ENCODE measurements at places on chromosomes 5 and 9. TPM values are rescaled to one million over a fixed set of nuclear protein-coding genes. Genes with fewer than 3 reads are reported as not detected.
A peak's percentile ranks its signal among the peaks of the same experiment; 100 is the strongest.

DNA sequence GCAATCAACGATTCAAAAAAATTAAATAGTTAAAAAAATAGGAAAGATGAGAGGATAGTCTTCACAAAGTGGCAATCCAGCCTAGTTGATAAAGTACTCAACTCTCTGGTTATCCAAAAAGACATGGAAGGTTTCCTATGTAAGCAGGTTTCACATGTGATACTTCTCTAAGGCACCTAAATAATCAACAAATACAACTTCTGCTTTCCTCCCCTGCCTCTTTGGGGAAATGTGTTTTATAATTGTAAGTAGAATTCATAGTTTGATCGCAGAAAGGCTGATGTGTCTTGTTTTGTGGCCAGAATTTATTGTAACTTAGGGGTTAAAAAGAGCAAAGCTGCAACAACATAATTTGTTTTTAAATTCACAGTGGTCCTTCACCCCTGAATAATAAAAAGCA lies 855.5 kb upstream of the DMAC1 start:
- no peak for DNase-seq

- DNase-seq: no peak
Observed at GRCh38 chr9:72353455-72354116, 11.4 kb downstream of the ZFAND5 start.

The ZNF366 gene
- total RNA-seq: 0.35 TPM

DNA sequence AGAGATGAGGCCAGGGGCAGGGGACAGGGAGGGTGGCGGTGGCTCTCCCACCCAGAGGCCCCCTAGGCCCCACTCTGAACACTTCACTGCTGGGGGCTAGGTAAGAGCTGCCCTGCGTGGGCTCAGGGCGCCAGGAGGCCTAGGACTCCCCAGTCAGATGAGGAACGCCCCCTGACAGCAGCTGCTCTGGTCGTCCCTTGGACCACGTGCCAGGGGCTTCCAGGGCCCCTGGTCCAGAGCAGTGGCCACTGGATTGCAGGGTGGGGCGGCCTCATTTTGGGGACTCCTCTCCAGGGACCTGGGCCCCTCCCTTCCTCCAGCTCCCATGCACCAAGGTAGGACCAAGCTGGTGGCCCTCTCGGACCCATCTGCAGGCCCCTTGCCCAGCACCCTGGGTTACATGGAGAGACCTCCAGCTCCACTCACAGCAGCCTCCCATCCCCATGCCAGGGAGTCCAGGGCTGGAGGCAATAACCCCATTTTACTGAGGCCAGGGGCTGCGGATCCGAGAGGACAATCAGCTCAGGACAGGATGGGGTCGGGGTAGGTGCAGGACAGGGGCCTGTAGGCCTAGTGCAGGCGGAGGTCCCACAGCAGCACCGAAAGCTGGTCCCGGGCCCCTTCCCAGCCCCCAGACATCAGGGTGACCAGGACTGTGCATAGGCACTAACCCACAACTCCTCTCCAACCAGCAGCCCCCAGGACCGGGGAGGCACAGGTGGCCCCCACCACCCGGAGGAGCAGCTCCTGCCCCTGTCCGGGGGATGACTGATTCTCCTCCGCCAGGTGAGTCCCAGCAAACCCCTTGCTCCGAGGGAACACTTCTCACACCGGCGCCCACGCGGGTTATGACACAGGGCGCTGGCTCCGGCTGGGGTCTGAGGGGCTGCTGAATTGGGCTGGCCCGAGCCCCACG lies 1.5 kb downstream of the EGFL7 start:
- peak; percentile 40 for DNase-seq

DNA sequence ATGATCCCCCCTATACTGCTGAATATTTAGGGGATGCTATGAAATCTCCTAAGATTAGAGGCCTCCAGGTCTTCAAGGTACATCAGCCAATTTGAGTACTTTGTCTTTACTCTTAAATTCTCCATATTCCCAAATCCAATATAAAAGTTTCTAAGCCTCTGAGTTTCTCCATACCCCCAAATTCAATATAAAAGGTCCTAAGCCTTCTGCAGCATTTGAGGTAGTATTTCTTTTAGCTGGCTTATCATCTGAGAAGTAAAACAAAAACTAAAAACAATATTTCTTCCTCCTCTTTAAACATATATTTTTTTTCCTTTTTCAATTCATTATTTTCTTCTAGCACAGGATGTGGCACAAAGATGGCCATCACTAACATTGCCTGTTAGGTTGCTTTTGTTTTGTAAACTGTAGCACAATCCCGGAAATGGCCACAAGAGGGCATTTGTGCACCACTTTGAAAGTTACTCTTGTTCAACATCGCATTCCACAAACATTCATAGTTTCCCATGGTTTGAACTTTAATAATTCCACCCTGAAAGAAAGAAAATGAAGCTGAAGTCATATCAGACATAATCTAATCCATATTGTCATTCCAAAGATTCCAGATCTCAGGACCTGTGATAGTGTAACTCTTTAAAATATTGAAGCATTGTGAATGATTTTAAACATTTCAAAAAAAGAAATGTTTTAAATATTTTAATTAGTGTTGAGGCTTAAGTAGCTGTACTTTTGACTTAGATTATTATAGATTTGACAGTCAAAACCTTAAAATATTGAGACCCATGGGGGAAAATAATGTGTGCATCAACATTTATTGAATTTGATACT lies 21.0 kb upstream of the SCGB3A2 start:
- DNase-seq: peak; percentile 55

DNA sequence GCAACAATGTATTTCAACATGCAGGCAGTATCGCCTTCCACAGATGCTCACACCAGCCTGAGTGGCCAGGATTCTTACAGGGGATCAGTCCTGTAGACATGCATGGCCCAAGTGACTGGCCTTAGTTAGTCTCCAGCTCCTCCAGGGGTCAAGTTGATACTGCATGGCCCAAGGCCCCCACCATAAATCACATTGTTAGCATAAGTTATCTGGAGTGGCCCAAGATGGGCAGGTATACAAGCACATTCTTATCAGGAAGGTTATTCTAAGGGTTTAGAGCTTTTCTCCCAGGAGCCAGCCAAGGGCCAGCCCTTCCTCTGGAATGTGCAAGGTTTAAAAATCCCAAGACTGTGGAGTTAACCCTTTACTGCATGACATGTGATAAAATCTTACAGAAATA lies 230.9 kb upstream of the NFIL3 start:
- no peak for DNase-seq
